ENCODE measurements at places on chromosomes 5 and 9. TPM values are rescaled to one million over a fixed set of nuclear protein-coding genes. Genes with fewer than 3 reads are reported as not detected.

IRX4 gene
- not detected for total RNA-seq

PCDHA7 gene
- not detected for total RNA-seq

HOMER1 gene
- 3.9 TPM for total RNA-seq

ISL1 gene
- total RNA-seq = not detected

MELK gene
- total RNA-seq = 53.9 TPM

SPATA31C1 gene
- not detected for total RNA-seq

WDR36 gene
- 34.1 TPM for total RNA-seq

Data from activated naive CD4-positive, alpha-beta T cell treated with anti-CD3 and anti-CD28 coated beads for 36 hours (primary cell).